ENCODE measurements at places on chromosomes 3 and 15.

DNA sequence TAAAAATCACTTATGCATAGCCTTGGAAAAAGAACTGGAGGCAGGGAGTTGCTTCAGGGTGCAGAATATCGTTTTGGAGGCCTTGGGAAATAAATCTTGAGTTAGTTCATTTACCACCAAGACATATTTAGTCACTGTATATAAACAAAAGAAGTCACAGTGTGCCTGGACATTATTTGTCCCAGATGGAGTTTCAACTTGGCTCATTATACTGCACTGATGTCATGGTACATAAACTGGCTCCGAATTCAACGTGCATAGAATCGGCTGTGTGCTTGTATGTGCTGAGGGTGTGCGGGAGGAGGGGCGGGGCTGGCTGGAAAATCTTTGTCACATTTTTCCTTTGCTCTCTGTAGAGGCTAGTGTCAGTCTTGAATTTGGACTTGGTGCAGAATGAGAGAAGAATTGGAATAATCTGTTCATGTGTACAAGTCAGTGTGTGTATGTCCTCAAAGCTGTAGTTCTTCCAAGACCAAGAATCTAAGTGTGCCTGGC, 86.6 kb downstream of the FNDC3B start:
- DNase-seq: no peak

DNA sequence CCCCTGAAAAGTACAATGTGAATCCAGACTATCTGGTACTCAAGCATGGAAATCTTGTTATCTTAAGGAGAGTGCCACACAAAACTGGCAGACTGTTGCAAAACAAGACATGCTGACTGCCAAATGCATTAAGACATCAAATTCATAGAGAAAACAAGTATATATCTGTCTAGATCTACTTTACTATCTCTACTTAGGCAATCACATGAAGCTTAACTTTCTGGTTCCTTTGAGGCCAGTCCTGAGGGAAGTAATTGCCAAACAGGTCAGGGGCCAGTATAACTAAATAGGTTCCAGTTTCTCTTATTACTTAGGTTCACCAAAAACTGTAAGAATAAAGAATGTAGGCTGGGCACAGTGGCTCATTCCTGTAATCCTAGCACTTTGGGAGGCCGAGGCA, 15.9 kb upstream of the SLC4A7 start:
- DNase-seq: no peak

DNA sequence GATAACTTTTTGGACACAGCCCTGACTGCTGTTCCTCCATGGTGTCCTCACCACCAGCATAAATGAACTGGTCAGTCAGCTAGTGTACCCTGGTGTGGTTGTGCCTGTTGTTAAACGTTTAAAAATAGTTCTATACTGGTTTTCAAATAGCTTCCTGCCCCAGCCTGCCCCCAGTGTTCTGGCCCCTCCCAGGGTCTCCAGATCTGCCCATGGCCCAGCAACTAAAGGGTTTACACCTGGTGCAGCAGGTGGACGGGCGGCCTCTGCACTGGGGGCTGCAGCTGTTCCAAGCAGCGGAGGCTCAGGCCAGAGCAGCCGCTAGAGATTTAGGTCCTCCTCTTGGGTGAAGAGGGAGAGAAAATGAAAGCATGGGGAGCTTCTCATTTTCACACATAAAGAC, 6.1 kb upstream of the NR2E3 start:
- DNase-seq: no peak

DNA sequence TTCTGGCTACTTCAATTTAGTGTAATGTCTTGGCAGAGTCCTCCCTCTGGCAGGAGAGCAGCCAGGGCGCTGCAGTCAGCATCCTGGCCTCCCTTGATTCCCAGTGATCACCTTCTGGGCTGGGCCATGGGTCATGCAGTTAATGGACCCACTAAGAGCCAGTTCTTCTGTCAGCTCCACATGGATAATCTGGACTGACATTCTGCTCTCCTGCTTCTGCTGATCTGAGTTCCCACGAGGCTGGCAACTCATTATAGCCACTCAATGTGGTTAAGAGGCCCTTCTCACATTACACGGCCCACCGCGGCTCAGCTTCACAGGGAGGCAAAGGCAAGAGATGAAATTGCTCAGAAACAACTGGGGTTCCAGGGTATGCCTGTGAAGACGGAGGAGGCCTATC, 94.0 kb downstream of the WDR76 start:
- DNase-seq: no peak

GRCh38 chr3:53724566-53724965, 121.7 kb downstream of the CHDH start:
- DNase-seq: no peak

DNA sequence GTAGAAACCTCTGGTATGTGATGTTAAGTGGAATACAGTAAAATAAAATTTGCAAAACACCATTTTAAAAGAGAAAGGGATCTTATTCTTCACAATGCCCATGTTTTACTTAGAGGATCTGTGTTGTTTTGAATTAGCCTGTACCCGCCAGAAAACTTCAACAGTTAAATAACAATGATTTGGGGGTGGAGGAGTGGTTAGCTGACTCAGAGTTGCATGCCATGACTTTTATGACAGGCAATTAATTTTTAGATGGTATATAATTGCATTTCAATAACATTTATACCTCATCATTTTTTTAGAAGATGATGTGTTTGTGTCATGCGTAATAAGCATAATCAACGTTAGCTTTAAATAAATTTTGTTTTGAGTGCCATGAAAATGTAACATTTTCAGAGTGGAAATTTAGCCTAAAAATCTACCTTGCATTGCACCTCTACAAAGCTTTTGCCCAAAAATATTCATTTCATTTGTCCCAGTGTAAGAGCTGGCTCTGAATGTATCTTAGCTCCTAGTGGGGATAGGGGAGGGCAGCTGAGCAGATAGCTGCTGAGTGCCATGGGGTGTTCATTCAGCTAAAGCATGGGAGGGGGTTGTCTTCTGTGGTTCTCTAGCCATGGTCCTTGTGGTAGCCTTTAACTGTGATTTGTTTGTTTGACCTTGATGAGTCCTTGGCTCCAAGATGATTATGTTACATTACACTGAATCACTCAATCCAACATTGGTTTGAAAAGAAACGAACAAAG, 379.8 kb downstream of the LPP start:
- no peak for DNase-seq

DNA sequence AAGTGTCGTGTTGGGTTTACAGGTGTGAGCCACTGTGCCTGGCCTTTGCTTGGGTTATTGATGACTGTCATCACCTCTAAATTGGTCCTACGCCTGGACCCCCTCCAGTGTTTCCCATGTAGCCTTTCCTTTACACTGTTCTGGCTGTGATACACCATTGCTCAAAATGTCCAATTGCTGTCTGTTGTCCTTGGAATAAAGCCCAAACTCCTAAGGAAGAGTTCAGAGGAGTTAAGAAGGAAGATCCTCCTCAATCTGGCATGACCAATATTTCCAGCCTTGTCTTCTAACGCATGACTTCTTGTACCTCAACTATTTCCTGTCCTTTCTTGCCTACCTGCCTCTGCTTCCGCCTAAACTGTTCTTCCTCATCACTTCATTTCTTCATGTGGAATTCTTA, 113.1 kb downstream of the POLR2M start:
- no peak for DNase-seq

DNA sequence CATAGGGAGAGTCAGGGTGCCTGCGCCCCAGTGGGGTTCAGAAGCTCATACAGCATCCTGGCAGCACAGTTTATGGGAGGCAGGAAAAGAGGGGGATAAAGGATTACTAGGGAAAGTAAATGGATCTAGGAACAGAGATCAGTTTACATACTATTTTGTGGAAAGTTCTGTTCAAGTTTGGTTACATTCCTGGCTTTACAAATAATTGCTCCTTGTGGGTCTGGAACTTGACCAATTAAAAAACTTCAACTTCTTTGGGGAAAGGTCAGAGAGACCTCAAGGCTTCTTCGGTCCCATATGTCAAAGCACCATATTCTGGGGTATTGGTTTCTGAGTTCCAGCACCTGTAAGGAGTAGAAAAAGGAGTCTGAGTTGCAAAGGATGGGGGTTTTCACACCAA, 64.1 kb downstream of the ZDHHC19 start:
- DNase-seq: no peak

DNA sequence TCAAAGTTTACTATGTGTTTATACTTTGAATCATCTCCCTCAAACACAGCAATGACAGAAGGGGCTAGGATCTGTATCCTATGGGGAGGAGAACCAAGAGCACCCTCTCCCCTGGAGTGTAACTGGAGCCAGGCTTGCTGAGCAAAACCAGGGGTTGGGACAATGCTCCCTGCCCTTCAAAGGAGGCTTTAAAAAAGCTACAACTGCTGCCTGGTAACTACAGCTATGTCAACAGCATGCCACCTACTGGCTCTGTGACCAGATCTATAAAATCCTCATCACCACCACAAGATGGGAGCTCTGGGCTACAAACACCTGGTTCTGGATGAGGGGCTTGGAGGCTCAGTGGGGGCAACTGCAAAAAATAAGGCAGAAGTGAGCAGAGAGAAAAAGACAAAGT, 61.9 kb downstream of the ANO10 start:
- DNase-seq: no peak
